Glomerular endothelial cell (primary cell): ENCODE measurements at places on chromosomes 5 and 9. TPM values are rescaled to one million over a fixed set of nuclear protein-coding genes. Genes with fewer than 3 reads are reported as not detected.

The SHC3 gene
- total RNA-seq: 4.5 and 7.3 TPM in 2 replicates

The SOX30 gene
- not detected in 2 replicates for total RNA-seq

The CEMIP2 gene
- total RNA-seq: 113 and 114 TPM in 2 replicates

The NMUR2 gene
- total RNA-seq: 0.87 TPM in 1 of 2 replicates, not detected in the other

The ANKRD55 gene
- 0.47 and 1.2 TPM in 2 replicates for total RNA-seq

The ELAVL2 gene
- total RNA-seq: 1.3 and 5.5 TPM in 2 replicates

The PCDHGA8 gene
- total RNA-seq: 0.92 and 2.3 TPM in 2 replicates

The IFNE gene
- total RNA-seq: 0.39 and 0.53 TPM in 2 replicates

DNA sequence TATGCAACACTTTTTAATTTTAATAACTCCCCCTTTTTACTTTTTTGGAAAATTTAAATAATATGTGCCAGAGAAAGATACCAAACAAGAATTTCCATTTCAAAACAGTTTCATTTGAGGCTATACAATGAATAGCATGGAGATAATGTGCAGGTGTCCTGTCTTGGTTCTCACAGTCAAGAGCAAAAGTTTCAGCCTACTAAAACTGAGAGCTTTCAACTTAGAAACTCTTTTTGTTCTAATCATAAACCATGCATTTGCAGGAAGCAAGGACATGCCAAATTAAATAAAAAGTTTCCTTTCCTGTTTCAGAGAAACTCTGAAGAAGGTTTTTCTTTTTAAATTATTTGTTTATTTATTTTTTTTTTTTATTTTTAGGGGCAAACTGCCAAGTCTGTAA lies 1165.6 kb upstream of the SEMA6A start:
- DNase-seq: no peak

GRCh38 chr5:99955006-99955405 lies 580.2 kb upstream of the FAM174A start:
- DNase-seq: no peak

DNA sequence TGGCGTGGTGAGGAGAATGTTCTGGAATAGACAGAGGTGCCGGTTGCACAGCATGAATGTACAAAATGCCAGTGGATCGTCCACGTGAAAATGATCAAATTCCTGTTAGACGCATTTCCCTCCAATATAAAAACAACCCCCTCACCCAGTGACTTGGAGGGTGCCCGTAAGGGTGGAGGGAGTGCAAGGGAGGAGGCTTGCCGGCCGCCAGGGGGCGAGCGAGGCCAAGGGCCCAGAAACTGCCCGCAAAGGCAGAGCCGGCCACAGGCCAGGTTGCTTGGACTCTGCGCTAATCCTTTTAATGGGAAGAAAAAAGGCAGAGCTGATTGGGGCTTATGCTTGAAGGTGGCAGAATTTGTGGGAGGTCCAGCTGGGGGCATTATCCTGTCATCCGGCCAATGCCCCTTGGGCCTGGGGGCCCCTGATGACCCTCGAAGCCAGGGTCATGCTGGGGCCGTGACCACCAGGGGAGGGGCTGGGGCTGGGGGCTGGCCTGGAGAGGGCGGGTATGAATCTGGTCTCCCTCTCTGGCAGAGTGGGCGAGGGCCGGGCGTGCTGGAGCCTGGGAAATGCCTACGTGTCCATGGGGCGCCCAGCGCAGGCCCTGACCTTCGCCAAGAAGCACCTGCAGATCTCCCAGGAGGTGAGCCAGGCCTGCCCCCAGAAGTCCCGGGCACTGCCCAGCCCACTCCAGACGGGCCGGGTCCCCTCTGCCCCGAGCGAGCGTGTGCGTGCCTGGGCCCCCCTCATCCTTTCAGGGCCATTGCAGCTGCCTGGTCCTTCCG lies 12.0 kb downstream of the GPSM1 start:
- no peak for DNase-seq

- no peak for DNase-seq
These were observed 45.7 kb downstream of the TMEM174 start for GRCh38 chr5:73218552-73219171.

- no peak for DNase-seq
These were observed 53.4 kb upstream of the SV2C start for GRCh38 chr5:76029739-76030138.

DNA sequence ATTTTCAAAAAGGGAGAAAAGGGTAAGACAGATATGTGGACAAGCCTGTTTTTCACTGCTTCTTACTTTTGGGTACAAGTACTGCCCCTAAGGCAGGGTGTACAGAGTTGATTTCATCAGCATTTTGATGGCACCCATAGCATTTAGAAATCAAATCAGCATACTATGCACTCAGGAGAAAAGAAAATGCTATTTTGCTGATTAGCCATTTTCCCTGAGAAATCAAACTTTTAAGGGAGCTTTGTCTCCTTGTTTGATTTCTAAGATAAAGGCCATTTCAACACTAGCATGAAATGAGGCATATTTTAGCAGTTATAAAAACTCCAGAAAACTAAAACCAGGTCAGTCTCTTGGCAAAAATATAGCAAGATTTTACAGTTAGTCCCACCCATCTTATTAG lies 2269.4 kb upstream of the WWC1 start:
- no peak for DNase-seq

GRCh38 chr5:176884571-176884890 lies 14.6 kb downstream of the HK3 start:
- DNase-seq: no peak

DNA sequence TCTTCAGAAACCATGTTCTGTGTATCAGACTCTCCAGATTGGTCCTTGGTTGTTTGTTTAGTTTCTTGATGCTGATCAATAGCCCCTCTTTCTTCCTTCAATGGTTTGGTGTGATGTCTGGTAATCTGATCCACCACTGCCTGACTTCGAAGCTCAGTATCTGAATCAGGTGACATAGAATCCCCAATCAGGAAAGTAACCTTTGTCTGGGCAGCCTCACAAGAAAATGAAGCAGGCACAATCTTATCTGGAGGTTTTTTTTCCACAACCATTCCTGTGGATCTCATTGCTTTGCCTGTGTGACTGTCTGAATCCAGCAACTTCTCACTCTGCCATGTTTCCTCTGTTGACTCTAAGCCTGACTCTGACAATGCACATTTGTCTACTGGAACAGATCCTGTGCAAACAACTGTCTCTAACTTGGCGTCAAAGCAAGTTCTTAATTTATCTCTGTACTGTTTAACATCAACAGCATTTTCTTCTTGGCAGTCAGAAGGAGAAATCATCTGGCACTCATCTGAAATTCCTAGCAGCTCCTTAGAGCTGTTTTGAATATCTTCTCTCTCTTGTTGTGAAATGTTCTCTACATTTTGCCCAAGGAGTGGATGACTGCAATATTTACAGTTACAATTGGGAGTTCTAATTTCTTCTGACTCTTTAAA lies 37.1 kb upstream of the RAPGEF6 start:
- DNase-seq: no peak

DNA sequence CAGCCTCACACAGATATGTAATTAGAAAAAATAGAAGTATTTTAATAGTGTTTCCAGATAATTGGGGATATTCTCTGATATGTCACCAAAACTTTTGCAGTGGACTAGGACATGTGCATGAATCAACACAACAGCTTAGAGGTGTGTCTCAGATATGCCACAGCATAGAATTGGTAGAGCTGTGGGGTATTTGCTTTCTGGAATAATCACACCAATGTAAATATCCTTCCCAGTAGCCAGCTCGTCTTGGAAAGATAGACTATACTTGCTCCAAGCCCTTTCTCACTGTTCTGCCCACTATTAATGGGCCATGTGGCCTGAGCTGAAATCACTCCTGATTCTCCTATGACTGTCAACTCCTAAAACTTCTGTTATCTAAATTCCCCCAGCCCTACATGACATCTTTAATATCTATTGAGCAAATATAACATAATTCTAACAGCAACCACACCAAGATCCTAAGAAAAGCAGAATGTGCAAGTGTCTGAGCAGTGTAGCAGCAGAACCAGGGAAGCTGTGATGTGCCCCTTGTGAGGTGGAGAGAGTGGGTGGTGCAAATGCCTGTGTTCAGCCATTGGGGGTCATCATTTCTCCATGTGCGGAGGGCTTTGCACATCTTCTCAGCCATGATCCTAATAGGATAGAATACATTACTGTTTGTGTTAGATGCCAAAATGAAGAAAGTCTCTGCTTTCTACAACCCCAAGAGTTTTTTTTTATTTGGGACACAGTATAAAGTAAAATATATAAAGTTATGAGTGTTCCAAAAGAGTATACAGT lies 65.0 kb downstream of the MELK start:
- DNase-seq: no peak

GRCh38 chr5:140232731-140233130 lies 57.7 kb downstream of the CYSTM1 start:
- DNase-seq: no peak

GRCh38 chr9:98867103-98867428 lies 59.6 kb downstream of the GALNT12 start:
- no peak for DNase-seq

GRCh38 chr5:33612386-33612785 lies 171.6 kb downstream of the TARS1 start:
- no peak for DNase-seq

DNA sequence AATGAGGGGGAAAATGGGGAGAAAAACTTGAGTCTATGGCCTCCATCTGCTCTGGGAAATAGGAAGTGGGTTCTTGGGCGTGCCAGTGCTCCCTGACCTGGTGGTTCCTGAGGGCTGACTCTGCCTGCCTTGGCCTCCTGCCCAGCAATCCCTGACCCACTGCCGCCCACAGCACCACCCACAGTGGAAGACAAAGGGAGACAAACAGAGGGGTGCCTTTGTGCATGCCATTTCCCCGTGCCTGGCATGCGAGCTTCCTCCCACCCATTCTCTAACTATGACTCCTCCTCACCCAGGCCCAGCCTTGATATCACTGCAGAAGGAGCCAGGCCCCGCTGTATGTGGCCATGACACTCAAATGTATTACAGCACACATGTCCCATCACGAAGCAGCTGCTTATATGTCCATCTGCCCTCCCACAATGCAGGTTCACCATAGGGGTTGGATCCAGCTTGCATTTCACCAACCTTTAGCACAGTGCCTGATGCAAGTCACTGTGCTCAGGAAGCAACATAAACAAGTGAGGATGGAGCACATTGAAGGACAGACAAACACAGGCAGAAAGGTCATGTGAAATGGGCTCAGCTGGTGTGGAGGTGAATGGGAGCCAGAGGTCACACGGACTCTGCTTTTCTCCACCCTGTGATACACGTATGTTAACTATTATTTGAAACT lies 84.4 kb downstream of the ADRB2 start:
- DNase-seq: no peak

- DNase-seq: no peak
These were observed 129.7 kb downstream of the YIPF5 start for GRCh38 chr5:144040615-144041305.
